Mucosa of gallbladder (tissue), 1 donor: ENCODE measurements at places on chromosomes 2 and 18. TPM values are rescaled to one million over a fixed set of nuclear protein-coding genes. Genes with fewer than 3 reads are reported as not detected.

DNA sequence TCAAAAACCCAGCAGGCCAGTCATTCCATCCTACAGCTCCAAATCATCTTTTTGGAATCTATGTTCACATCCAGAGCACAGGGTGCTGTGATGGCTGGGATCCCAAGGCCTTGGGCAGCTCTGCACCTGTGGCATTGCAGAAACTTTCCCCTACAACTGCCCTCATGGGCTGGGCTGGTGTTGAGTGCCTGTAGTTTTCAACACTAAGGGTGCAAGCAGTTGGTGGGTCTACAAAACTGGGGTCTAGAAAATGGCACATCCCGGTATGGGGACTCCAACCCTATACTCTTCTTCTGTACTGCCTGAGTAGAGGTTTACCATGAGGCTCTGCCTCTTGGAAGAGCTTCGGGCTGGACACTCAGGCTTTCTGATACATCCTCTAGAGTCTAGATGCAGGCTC is 95.2 kb upstream of the TEKT4 start:
- no peak for DNase-seq

GRCh38 chr2:18474700-18475099 is 85.8 kb downstream of the RDH14 start:
- DNase-seq, result no peak

SERPINB13 gene
- total RNA-seq, result not detected

GRCh38 chr18:37663446-37663845 is 97.8 kb upstream of the CELF4 start:
- no peak for DNase-seq

DNA sequence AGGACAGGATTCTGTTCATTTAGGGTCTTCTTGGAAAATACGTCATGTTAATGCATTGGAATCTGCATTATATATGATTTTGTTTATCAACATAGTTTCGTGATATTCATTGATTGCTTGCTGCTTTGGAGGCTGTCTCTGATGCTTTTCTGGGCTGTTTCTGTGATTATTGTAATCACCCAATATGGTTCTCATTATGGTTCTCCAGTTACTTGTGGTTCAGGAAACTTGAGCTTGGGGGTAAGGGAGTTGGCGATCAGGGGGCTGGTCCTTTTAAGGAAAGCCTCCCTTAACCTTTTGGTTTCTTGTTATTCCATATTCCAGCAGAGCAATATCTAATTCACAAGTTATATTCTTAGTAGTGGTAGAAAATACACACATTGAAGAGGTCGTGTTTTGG is 17.4 kb upstream of the STON1 start:
- no peak for DNase-seq

- DNase-seq, result no peak
These were observed 38.1 kb downstream of the ATOH8 start for GRCh38 chr2:85791704-85792565.

NT5DC4 gene
- total RNA-seq, result 0.12 TPM

SLC16A14 gene
- total RNA-seq, result 8.8 TPM
